ENCODE measurements at places on chromosomes 5 and 9. TPM values are rescaled to one million over a fixed set of nuclear protein-coding genes. Genes with fewer than 3 reads are reported as not detected.
A peak's percentile ranks its signal among the peaks of the same experiment; 100 is the strongest.

BTNL9 gene
- 23.5 TPM for total RNA-seq

TRIM14 gene
- 2.0 TPM for total RNA-seq

DNA sequence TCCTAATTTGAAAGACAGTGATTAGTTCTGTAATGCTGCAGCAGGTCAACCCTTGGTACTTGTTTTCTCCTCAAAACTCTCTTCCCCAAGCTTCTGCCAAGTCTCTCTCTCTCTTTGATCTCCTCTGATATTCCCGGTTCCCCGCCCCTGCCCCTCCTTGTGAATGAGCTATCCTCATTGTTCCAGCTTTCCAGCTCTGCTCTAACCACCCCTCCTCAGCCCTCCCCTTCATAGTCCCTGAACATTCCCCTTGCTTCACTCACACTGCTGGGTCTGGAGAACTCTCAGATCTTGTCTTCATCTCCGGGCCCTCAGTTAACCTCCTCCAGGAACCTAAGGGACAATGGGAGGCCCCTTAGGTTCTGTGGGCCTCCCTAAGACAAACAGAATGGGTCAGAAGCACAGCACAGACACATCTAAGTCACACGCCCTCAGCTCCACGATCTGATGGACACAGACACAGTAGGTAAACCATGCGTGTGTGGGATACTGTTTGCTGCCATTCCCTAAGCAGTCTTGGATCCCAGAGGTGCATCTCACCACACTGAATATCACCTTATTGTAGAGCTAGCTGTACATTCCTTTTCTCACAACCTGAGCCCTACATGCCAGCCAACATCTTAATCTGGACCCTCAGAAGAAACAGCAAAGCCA, 17.4 kb upstream of the LARP1 start:
- no peak for DNase-seq

GRCh38 chr5:76483881-76484280, 80.8 kb downstream of the IQGAP2 start:
- DNase-seq, result no peak

DNA sequence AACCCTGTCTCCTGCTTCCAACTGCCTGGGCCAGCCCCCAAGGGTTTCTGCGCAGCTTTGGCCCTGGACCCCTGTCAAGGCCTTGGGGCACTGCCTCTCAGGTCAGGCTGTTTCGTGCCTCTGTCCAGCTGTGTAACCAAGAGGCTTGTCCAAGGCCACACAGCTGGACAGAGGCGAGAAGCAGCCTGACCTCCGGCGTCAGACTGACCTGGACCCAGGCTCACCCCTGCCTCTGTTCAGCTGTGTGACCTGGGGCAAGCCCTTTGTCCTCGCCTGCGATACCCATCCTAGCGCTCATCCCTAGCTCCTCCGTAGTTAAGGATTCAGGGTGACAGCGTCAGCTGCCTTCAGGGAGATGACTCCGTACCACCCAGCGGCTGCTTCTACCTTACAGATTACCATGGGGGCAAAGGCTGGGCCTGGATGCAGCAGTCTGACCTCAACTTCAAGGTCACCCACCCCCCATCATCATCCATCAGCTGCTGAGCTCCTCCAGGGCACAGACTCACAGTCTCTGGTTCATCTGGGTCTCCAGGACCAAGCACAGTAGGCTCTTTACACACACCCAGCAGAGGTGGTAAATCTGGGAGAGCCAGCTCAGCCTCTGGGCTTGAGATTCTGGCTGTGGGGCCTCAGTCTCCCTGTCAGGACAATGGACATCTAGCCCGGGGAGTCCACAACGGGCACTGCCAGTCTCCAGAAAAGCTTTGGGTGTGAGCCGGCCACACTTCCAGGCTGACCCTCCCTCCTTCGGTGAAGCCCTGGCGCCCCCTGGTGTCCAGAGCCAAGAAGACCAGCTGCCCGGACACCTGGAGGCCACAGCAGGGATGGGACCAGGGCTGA, 7.9 kb downstream of the AK1 start:
- peak; percentile 92 for DNase-seq

GRCh38 chr9:101388507-101388993, 3.7 kb upstream of the BAAT start:
- DNase-seq, result no peak

DNA sequence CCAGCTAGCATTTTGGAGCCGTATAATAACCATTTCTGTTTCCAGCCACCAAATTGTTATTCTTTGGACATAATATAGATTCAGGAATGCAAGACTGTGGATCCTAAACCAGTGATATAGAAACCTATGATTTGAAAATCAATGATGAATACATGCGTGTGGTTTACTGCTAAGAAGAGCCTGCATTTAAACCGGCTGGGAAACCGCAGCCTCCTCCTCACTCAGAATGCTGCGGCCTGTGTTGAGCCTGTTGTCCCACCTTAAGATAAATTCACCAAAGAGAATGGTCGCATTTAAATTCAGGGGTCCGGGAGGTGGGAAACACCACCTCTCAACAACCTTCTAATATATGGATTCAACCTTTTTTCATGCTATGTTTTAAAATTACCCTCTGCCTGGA, 148.0 kb downstream of the MEF2C start:
- no peak for DNase-seq
